ENCODE measurements at places on chromosomes 7 and 10.

DNA sequence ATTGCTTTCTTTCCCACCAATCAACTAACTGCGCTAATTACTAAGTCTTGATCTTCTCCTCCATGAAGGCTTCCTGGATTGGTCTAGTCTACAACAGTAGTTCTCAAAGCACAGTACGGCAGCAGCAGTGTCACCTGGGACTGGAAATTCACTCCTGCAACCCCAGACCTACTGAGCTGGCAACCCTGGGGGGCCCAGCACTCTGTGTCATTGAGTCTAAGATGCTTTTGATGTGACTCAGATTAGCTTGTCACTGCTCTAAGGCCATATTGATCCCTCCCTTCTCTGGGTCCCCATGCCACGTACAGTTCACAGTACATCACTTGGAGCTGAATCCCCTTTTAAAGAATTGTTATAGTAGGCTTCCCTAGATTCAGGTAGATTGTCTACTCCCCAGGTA lies 65.7 kb upstream of the KMT2C start:
- no peak for DNase-seq

DNA sequence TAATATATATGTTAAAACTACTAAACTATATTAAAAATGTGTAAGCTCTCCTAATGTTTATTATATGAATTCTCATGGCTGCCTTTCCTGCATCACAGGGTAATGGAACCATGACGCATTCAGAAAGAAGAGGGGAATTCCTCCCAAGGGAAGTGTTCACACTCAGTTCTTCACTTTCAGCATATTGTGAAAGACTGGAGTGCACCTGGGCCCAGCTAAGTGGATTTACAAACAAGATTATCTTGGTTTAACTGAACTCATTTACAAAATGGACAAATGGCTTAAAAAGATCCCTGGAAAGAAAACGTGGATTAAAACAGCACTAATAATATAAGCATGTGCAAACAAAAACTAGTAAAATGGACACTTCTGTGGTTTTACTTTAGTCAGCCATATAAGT lies 149.8 kb downstream of the DOCK4 start:
- no peak for DNase-seq

- no peak for DNase-seq
These were observed 95.7 kb downstream of the BUB3 start for GRCh38 chr10:123249894-123250293.

DNA sequence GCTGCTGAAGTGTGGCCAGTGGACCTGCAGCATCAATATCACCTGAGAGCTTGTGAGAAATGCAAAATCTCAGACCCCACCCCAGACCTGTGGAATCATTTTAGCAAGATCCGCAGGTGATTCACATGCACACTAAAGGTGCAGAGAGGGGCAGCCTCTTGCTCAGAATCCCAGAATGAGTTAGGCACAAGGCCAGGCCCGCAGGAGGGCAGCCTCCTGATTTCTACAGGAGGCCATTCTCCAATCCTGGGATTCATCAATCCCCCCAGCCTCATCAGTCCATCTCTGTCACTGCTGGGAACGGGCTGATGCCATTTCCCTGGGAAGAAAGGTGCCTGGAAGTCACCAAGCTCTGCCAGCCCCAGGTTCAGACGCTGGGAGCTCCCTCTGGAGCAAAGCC lies 63.0 kb upstream of the GPR26 start:
- DNase-seq = no peak

GRCh38 chr10:45557275-45557905 lies 115.2 kb downstream of the ZFAND4 start:
- DNase-seq = peak; percentile 26

DNA sequence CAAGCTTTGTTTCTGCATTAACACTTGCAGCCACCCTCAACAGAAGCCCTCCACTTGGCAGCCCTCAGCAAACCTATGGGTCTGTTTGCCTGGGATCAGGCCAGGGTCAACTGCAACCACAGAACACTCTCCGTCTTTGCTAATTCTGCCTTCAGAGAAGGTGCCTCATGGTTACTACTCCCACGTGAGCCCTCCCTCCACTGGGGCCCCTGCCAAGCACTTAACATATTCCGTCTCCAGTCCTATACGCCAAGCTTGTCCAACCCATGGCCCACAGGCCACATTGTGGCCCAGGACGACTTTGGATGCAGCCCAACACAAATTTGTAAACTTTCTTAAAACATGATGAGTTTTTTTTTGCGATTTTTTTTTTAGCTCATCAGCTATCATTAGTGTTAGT lies 54.7 kb downstream of the HSPA12A start:
- no peak for DNase-seq

GRCh38 chr10:129950676-129951075 lies 13.4 kb downstream of the EBF3 start:
- no peak for DNase-seq

DNA sequence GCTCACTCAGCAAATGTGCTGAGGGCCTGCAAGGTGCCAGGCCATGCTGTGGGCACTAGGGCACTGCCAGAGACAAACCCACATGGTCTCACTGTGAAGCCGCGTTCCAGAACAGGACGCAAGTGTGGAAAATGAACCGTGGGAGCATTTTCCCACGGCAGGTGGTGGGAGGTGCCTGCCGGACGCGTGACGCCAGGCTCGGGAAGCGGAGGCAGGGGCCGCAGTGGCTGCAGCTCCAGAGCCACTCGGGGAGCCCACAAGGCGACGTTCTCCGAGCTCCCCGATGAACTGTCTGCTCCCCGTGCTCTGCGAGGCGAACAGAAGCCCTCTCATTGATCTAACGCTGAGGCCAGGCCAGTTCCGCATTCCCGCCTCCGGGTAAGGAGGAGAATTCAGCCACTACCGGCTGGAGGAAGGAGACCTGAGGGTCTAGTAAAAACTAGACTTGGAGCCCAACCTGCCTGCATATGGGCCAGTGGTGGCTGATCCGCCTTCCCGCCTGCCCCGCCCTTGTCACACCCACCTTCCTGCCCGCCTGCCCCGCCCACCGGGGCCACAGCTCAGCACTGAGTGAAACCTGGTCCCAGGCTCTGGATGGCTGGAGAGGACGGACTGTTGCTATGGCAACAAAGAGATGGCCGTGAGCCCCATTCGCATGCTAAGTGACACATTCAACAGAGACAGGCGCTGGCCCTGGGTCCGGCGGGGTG lies 13.1 kb downstream of the ADGRA1 start:
- no peak for DNase-seq

- DNase-seq = no peak
These were observed 29.8 kb downstream of the SNX10 start for GRCh38 chr7:26321435-26321834.

DNA sequence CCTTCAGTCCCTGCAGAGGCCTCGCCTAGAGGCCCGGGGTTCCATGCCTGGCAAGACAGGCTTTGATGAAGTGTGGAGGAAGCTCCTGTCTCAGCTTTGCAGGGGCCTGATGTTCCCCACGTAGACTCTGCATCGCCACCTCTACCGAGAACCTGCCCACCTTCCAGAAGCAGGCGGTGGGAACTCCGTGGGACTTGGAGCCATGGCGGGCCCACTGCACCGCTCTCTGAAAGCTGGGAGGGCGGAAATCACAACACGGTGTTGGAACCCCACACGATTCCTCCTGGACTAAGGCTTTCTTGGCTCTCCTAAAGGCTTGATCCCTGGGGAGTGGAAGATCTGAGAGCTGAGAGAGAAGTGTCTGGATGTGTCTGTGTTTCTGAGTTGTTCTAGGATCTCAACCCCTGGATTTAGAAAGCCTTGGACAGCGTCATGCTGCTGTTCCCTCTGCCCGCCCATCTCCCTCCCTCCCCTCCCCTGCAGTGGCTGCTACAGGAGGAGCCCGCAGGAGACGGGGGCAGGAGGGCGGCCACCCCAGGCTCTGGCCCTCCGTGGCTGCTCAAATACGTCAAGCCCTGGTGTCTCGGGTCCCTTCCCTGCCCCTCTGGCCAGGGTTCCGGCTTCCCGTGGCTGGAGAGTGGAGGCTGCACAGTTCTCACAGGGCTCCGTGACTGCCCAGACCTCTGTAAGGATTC lies 79.7 kb downstream of the VIPR2 start:
- DNase-seq = no peak

GRCh38 chr10:92181575-92181974 lies 109.3 kb downstream of the CPEB3 start:
- no peak for DNase-seq

GRCh38 chr7:33824911-33825459 lies 80.4 kb upstream of the BMPER start:
- DNase-seq = no peak

All from CD4-positive, alpha-beta T cell treated with Interleukin-4 for 4 hours (primary cell).